ENCODE measurements at places on chromosomes 1 and 21.

GRCh38 chr1:172143384-172144055, 277.0 kb upstream of the C1orf105 start:
- DNase-seq: no peak

- no peak for DNase-seq
Measured at GRCh38 chr1:16387201-16388188, 20.5 kb downstream of the SZRD1 start.

- no peak for DNase-seq
Measured at GRCh38 chr1:42833981-42834380, 12.4 kb upstream of the ZNF691 start.

GRCh38 chr1:162951553-162952315, 90.8 kb upstream of the CCDC190 start:
- DNase-seq: no peak

- no peak for DNase-seq
Measured at GRCh38 chr1:77407738-77408375, 126.0 kb downstream of the AK5 start.

DNA sequence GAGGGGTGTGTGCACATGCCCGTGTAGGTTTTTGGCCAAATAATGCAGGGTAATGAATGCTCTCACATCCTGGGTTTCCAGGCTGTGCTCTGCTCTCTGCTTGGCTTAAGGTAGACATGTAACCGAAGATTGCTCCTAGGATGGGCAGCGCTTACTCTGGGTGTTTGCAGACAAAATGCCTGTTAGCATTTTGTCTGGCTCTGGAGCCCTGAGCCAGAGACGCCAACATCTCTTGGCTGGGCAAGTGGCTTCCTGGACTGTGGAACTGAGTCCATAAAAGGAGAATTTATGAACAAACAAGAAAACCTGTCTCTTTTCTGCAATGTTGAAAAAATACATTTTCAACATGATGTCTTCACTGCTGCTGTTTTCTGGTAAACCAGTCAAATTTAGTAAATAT, 96.0 kb upstream of the TSPAN2 start:
- DNase-seq: no peak

- no peak for DNase-seq
Measured at GRCh38 chr1:87263281-87263680, 65.4 kb upstream of the LMO4 start.

GRCh38 chr1:99176753-99177152, 87.5 kb upstream of the PLPPR4 start:
- no peak for DNase-seq

DNA sequence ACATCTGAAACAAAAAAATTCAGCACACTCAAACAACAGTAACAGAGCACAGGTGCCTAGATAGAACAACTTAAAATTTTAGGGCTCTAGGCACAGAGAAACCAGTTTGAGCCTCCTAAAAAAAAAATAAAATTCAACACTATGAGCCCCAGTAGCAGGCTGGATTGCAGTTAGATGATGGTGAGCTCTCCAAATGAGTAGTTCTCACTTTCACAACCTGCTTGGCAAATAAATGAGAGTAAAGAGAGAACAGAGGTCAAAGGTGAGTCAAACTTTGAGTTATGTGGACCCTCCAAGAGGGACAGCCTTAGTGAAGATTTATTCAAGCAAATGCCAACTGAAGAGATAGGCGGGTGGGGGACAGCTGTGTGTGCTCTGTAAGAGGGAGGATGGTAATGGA, 3.6 kb downstream of the BEND5 start:
- DNase-seq: no peak

GRCh38 chr21:43740497-43741156, 21.7 kb downstream of the PDXK start:
- DNase-seq: no peak

DNA sequence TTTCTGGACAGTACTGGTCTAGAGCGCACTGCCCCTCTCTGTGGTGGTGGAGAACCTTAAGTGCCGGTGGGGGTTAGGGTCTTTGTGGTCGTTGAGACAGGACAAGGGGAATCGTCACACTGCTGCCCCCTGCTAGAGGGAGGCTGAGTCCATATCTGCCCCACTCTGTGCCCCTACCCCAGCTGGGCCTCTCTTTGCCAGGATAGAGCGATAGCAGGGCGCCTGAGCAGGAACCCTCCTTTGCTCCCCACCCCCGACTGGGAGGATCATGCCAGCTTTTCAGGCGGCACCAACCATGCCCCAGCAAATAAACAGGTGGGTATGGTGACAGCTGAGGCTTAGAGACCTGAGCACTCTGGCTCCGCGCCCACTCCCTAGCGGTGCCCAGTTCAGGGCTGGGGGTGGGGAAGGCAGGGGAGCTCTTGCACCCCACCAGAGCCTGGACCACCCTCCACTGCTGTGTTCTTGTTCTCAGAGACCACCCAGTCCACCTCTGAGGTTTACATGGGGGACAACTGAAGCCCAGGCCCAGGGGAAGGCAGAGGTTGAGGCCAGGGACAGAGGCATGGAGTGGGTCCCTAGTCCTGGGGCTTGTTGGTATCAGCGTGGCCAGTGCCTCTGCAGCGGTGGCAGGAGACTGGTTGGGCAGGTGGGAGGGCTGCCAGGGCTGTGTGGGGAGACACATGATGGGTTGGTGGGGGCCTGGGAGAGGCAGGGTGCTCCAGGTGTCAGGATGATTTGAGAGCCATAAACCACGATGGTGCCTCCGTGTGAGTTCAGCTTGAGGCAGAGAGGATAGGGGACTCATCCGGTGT, 1.6 kb downstream of the PADI2 start:
- no peak for DNase-seq

DNA sequence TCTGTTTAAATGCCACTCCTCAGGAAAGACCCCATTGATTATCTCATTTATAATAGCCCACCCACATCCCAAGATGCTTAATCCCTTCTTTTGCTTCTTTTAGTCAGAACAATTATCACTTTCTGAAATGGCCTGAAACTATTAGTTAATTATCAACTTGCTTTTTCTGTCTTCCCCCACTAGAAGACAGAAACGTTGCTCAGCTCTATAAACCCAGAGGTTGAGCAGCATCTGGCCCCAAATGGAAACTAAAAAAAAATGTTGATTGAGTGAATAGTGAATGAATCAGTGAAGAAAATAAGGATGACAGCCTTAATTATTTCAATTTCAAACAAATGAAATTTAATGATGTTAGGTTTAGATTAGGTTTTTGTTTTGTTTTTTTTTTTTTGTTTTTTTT, 38.2 kb upstream of the PIGC start:
- no peak for DNase-seq

- no peak for DNase-seq
Measured at GRCh38 chr1:6028042-6028850, 17.4 kb upstream of the KCNAB2 start.

DNA sequence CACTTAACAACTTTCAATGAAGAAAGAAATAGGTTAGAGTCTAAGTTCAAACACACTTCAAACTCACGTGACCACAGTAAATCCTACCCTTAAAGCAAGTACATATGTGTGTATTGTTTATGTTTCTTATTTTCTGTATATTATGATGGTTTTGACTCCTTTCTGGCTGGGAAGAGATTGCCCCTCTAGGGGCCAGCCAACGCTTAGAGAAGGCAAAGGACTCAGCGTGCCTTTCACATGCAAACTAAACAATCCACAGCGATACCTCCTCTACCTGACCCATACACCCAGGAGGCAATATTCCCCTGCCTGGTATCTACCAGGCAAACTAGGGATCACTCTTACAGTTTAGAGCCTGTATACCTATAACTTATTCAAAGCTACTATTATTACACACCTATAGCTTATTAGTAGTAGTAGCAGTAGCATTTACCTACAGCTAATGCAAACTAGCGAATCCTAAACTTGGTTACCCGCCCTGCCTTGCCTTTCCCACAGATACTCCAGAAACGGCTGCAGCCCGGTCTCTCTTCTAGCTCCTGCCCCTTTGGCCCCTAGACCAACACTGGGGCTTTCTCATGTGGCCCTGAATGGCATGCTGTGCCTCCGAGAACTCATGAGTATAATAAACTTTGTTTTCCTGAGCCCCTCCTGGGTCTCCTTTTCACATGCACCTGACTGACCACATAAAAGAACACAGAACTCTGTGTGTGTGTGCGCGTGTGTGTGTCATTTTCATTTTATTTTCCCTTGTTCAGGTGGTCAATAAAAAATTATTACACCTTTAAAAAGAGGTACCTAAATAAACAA, 14.0 kb downstream of the NRIP1 start:
- DNase-seq: no peak

- peak; percentile 40 for DNase-seq
Measured at GRCh38 chr1:154182344-154183045, 9.4 kb downstream of the TPM3 start.

DNA sequence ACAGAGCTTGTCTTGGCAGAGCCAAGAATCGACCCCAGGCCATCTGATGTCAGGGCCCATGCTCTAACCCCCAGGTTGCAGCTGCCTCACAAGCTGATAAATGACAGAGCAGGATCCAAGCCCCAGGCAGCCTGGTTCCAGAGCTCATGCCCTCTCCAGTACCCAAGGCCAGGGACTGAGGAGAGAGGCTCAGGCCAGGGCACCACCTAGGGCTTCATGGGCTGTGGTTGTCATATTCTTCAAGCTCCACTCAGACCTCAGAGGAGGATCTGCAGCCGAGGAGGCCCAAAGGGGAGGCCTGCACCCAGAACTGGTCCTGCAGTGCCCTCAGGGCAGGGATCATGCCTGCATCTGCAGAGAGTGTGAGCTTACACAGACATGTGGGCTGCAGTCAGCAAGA, 301.1 kb downstream of the MATN1 start:
- DNase-seq: no peak

GRCh38 chr1:163703794-163704193, 382.0 kb downstream of the NUF2 start:
- DNase-seq: no peak

- DNase-seq: no peak
Measured at GRCh38 chr1:225228871-225229303, 199.0 kb downstream of the LBR start.

DNA sequence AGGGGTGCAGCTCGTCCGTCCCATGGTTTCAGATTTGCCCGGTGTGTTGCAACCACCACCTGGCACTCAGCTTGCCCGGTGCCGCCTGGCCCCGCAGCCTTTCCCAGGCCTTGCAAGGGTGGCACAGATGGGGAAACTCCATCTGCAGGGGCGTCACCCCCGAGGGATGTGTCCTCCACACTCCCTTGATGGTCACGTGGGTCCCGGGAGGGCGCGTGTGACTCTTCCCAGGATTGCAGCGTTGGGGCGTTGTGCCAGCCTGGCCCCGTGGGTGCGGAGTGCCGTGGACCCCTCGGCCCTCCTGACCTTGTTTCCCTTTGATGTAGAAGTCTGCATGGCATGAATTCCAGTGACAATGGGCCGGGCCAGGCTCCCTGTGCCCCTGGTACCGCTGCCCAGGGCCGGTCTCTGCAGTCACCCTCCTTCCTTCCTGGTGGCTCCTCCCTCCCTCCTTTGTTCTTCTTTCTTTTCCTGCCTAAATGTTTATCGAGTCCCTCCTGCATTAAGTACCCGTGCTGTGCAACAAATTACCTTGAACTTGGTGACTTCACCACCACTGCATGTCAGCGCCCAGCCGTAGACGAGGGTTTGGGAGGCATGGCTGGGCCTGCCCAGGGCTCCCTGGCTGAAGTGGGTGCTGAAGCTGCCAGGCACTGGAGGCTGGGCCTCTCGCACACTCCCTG, 22.9 kb downstream of the RRP1 start:
- DNase-seq: no peak

- DNase-seq: no peak
Measured at GRCh38 chr1:237932816-237933215, 42.1 kb upstream of the ZP4 start.

- no peak for DNase-seq
Measured at GRCh38 chr21:39373634-39374033, 24.7 kb upstream of the HMGN1 start.

- no peak for DNase-seq
Measured at GRCh38 chr1:62781841-62782543, 1.9 kb upstream of the ATG4C start.

- no peak for DNase-seq
Measured at GRCh38 chr1:65310078-65310587, 790 bp downstream of the DNAJC6 start.

- DNase-seq: no peak
Measured at GRCh38 chr1:244224487-244225430, 173.7 kb downstream of the ZBTB18 start.

- DNase-seq: peak; percentile 46
Measured at GRCh38 chr1:155206891-155207805, 549 bp downstream of the THBS3 start.

DNA sequence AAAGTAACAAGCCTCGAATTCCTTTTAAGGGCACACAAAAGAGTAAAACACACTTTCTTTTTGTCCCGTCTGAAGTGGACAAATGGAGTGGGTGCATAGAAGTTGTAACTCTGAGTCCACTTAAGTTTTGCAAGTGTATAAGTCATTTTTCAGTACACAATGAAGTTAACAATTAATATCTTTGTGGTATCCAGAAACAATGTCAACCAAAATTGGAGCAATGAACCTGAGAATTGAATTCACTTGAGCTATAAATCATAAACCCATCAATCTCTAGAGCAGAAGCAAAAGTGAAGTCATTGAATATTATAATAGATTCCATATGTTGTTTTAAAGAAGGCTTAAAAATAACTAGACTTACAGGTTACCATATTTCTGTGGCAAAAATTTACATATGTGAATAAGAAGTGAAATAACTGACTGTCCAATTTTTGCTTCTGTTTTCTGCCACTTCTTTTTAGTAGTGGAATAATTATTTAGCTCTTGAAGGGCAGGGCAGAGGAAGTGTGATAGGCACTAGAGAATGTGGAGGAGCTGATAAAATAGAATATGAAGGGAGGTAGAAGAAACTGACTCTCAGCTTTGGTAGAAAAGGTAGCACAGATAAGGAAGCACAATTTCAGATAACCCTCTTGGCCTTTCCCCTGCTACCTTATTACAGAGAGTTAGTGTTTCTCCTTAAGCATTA, 73.9 kb upstream of the RGL1 start:
- DNase-seq: no peak

- DNase-seq: no peak
Measured at GRCh38 chr1:154957091-154957657, 1.3 kb upstream of the PBXIP1 start.

- no peak for DNase-seq
Measured at GRCh38 chr1:214120191-214120590, 132.4 kb downstream of the PROX1 start.

- DNase-seq: no peak
Measured at GRCh38 chr1:78096017-78096416, 50.3 kb downstream of the GIPC2 start.

DNA sequence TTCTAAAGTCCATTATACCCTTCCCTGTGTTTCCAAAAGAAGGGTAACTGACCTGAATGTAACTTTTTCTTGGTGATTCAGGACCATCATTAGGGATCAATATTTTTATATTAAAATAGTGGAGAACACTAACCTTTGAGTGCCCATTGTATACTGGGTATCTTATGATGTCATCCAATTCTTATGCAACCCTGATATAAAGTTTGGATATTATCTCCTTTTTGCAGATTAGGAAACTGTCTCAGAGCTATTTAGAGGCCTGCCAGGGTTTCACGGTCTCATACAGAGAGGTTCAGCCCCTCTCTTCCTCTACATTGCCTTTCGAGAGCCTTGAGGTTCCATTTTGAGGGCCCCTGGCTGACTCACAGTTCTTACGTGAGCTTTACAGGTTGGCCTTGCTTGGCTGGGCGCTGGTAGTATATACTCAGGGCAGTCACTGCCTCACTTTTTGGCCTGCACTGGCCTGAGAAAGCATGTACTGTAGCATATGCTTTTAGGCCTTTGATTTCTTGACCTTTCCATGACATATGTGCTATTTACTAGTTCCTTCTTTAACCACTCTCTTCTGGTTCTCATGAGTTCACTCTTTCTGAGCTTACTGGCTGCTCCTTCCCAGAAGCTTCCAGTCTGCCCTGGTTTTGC, 15.7 kb upstream of the FOXO6 start:
- no peak for DNase-seq

- DNase-seq: no peak
Measured at GRCh38 chr1:45968941-45969666, 163.3 kb downstream of the PIK3R3 start.

GRCh38 chr1:156560585-156561163, 11.7 kb downstream of the IQGAP3 start:
- DNase-seq: no peak

Data from esophagus squamous epithelium (tissue), 5 donors.